ENCODE measurements at places on chromosomes 2 and 18.
A peak's percentile ranks its signal among the peaks of the same experiment; 100 is the strongest.

- no peak for DNase-seq
These were observed 125.9 kb downstream of the MSH2 start for GRCh38 chr2:47528874-47529273.

DNA sequence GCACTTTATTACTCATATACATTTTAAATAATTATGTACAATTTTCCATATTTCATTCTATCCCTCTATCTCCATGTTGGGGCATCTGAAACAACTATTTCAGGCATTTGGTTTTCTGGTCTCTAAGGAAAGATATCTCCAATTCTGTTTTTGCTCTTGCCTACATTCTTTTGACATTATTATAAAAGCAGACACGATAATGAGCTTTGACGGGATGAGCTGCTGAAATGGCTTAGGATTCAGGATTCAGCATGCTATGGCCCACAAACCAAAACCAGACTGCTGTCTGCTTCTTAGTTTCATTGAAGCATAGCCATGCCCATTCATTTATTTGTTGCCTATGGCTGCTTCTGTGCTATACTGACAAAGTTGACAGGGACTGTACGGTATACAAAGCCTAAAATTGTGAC lies 42.7 kb upstream of the GLS start:
- DNase-seq: no peak

DNA sequence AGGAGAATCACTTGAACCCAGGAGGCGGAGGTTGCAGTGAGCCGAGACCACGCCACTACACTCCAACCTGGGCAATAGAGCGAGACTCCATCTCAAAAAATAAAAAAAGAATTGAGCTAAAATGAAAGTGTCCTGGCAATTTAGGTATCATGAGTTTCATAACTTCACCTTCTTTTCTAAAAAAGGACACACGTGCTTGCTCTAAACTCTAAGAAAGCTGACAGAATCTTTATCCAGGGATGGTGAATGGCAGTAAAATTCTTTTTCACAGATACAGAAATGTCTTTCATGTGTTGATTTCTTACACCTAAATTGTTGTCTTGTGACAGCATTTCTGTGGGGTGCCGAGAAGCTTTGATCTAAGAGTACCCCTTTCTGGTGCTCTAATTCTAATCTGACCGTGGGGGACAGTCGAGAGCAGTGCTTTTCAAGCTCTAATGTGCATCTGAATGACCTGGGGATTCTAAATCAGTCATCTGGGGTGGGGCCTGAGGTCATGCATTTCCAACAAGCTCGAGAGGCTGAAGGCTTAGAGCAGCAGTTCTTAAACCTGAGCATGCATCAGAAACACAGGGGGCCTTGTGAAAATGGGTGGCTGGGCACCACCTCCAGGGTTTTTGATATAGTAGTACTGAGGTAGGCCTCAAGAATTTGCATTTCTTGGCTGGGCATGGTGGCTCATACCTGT lies 42.1 kb upstream of the REL start:
- no peak for DNase-seq

DNA sequence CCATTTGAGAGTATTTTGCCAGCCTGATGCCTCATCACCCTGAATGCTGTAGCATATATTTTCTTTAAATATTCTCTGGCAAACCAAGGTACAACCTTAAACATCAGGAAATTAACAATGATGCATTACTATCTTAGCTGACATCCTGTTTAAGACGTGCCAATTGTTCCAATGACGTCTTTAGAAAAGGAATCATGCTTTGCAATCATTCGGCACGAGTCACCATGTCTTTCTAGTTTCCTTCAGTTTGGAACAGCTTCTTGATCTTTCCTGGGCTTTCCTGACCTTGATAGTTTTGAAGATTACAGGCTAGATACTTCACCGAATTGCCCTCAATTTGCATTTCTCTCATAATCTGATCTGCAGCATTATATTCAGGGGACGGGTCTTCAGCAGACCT lies 88.2 kb upstream of the GLI2 start:
- no peak for DNase-seq

GRCh38 chr2:111108745-111109271 lies 11.9 kb upstream of the BCL2L11 start:
- no peak for DNase-seq

DNA sequence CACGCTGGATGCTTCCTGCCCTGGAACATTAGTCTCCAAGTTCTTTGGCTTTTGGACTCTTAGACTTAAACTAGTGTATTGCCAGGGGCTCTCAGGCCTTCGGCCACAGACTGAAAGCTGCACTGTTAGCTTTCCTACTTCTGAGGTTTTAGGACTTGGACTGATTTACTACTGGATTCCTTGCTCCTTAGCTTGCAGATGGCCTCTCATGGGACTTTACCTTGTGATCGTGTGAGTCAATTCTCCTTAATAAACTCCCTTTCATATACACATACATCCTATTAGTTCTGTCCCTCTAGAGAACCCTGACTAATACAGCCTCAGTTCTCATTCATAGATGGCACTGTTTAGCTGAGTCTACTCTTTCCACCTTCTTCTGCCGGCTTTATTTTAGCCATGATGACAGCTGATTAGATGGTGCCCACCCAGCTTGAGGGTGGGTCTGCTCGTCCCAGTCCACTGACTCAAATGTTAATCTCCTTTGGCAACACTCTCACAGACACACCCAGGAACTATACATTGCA lies 389.1 kb downstream of the NYAP2 start:
- no peak for DNase-seq

DNA sequence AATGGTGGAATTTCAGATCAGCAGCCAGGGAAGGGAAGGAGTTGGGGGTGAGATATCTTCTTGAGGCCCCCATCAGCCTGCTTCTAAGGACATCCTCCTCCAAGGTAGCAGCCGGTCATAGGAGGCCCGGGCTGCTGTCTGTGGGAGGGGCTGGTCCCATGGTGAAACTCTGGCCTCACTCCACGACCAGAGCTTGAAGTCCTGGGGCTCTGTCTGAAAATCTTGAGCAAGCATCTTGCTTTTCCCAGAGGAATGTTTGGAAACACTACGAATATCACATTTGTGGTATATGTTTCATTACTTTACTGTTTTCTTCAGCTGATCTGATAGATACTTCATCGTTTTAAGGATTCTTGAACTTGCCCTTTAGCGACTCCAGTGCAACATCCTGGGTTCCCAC lies 103.7 kb downstream of the CTAGE1 start:
- DNase-seq: no peak

DNA sequence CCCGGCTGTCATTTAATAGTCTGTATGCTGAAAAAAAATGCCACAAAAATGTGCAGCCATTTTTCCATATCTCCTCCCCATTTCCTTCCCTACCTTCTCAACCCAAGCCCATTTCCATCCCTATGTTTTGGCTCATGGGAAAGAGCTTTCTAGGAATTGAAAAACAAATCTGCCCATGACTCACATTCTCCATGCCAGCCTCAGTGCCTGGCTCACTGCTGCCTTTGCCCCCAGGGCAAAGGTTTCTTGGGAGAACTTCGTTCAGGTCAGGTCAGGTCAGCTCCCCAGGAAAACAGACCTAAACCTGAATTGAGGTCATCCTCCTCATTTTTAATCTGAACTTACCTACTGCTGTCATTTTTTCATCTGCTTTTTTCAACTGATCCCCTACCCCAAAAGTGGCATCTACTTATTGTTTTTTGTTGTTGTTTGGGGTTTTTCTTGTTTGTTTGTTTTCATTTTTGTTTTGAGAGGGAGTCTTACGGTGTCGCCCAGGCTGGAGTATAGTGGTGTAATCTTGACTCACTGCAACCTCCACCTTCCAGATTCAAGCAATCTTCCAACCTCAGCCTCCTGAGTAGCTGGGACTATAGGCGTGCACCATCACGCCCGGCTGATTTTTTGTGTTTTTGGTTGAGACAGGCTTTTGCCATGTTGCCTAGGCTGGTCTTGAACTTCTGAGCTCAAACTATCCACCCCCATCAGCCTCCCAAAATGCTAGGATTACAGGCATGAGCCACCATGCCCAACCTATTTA lies 66.7 kb downstream of the FECH start:
- no peak for DNase-seq

- no peak for DNase-seq
These were observed 59.6 kb upstream of the DLX2 start for GRCh38 chr2:172162225-172162733.

DNA sequence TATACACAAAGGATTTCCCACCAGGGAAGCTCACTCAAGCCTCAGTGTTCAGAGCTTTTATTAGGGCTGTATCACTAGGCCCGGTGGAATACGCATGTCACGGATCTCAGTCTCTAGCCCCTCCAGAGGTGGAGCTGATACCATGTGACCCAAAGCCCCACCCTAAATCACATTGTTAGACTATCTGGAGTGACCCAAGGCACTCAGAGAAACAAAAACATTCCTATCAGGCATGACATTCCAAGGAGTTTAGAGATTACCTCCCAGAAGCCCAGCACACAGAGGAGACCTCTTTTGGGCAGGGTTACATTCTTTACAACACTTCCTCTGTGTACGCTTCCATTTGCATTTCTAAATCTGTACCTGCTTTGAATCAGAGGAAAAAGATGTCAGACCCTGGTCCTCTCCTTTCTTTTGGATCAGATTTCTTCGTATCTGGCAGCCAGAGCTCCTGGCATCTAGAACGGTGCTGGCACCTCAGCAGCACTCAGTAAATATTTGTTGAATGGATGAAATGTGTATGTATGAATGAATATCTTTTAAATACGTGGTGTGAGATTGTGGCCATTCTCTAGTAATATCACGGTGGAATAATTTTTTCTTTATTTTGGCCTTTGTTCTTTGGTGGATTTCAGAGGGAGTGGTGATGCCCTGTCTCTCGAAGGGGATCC lies 37.7 kb upstream of the SMAD2 start:
- no peak for DNase-seq

- DNase-seq: no peak
These were observed 83.1 kb downstream of the TRIP12 start for GRCh38 chr2:229838729-229839128.

DNA sequence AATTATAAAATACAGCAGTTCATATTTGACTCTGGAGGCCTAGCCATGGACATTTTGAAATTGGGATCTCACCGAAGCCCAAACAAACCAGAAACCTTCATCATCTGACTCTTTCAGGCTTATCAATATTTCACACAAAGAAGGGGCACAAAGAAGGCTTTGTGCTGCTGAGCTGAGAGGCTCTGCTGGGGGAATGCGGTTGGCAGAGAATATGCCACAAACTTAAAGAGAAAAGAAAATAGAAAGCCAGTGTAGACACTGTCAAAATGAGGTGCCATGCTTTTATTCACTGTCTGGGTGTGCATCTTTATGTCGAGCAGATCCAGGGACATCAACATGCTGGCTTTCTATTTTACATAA lies 162.6 kb downstream of the QPCT start:
- no peak for DNase-seq

DNA sequence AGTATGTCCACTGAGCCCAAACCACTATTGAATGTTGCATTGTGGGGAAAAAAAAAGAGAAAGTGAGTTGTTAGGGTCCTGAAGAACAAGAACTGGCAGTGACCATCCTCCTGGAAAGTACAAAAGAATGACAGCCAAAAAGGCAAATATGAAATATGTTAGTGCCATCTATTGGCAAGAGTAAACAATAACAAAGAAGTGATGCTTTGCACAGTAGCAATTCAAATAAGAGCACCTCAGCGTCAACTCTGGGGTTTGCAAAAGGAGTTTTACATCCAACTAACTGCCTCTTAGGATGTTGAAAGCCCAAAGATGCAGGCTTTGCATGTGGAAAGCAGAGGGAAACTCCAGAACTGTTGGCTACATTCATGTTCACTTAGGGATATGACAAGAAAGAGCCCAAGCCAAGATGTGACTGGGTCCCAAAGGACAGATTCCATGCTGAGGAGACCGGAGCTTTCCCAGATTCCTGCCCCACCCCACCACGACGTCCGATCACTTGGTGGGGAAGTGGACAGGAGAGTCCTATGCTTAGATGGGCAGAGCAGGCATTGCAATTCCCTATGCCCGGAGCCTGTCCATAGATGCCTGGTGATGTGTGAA lies 15.6 kb downstream of the TRABD2A start:
- DNase-seq: no peak

DNA sequence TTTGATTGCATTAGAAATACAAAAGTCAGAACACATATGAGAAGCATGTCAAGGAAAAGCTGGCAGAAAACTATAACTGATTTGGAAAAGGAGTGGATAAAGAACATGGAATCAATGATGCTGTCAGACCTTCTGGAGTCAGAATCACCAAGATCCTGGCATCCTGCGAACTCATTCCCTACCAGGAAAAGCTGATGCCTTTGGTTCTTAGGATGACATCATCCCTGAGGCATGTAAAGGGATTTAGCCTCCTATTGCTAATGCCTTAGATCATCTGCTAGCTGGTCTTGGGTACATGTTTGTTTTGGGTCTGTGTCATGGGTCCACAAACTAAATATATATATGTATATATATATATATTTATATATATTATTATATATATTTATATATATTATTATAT lies 680.7 kb downstream of the EPHA4 start:
- DNase-seq: no peak

GRCh38 chr2:102226612-102227391 lies 40.0 kb downstream of the IL1RL2 start:
- DNase-seq: no peak

GRCh38 chr2:94875820-94876522 lies 4.7 kb downstream of the TEKT4 start:
- DNase-seq: no peak

GRCh38 chr18:43588838-43589237 lies 311.5 kb upstream of the SYT4 start:
- DNase-seq: no peak

DNA sequence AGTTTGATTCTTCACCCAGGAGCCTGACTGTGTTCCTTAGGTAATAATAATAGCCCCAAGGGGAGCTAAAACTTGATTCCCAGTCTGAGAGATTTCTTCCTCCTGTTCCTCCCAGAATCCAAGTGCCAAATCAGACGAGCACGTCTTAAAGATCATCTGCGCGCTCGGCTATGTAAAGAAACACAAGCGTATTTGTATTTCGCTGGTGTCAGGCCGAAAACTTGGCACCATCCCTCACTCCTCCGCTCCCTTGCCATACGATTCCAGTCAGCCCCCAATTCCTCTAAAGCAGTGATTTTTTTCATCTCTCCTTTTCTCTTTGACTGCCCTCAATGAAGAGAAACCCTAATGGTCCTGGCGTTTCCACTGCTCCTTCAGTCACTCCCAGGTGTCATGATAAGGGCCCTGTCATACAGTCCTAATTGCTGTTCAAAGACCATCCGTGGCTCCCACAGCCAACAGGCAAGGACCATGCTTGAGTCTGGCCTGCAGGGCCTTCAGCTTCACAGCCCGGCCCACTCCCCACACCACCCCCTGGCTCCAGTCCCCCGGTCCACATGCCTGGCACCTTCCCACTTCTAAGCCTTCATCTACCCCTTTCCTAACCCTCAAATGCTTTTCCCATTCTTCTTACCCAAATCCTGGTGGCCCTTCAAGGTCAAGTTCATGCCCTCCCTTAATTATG lies 130.8 kb upstream of the ID2 start:
- DNase-seq: no peak

- no peak for DNase-seq
These were observed 132.0 kb upstream of the CCDC195 start for GRCh38 chr2:224847961-224848850.

DNA sequence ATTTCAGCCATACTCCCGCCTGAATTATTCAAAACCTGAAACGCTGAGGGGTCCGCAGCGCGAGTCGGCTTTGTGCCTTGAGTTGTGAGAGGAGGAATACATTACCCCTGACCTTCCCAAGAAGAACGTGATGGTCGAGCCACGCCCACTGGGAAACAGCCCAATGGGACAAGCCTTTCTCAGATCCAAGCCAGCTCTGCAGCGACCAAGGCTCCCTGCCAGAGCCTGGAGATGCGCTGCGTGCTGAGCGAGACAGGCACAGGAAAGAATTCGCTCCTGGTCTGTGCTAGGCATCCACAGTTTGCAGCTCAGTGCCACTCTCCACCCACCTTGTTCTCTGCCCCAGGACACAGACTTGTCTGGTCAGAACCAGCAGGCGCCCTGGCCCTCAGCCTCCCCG lies 74.1 kb upstream of the GLI2 start:
- DNase-seq: peak; percentile 75

Measured in right atrium auricular region (tissue), 2 donors.